ENCODE measurements at places on chromosomes 4 and X.

- DNase-seq: no peak
Measured at GRCh38 chr4:89949782-89950387, 55.2 kb downstream of the MMRN1 start.

GRCh38 chrX:129145385-129145784, 377.9 kb downstream of the SMARCA1 start:
- DNase-seq: no peak

- DNase-seq: no peak
Measured at GRCh38 chrX:55489314-55490009, at the start of gene USP51. USP51 (minus strand) TSS chrX:55489848; CDS start chrX:55488939, 909 bp downstream.

DNA sequence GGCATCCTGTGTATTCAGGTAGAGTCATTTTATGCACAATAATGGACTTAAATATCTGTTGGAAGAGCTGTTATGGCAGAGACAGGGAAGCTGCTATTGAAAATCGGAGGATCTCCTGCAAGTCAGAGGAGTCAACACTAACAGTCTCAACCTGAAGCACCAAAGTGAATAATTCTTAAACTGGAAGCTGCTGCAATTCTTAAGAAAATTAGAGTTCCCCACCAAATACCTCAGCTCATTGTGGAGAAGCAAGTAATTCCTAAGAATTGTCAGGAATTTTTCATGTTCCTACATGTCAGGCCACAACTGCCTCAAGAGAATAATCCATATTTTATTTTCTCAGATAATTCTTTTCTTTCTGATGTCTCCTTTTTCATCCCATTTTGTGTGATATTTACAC, 892.6 kb upstream of the LCORL start:
- DNase-seq: no peak

DNA sequence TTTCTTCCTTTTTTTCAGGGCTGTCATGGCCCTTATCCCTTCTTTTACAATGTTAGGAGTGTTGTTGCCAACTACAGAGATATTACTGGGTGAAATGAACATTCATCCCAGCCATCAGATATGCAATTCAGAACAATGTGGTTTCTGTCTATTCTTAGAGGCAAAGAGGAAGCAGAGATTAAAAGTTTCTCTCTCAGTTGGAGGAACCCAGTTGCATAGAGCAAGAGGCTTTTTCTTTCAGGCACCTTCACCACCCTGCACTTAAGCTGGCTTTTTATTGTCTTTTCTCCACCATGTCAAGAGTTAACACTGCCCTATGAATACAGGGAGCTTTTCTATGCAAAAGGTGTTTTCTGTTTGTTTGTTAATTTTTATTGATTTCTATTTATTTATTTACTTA, 1559.6 kb upstream of the IGFBP7 start:
- DNase-seq: no peak

DNA sequence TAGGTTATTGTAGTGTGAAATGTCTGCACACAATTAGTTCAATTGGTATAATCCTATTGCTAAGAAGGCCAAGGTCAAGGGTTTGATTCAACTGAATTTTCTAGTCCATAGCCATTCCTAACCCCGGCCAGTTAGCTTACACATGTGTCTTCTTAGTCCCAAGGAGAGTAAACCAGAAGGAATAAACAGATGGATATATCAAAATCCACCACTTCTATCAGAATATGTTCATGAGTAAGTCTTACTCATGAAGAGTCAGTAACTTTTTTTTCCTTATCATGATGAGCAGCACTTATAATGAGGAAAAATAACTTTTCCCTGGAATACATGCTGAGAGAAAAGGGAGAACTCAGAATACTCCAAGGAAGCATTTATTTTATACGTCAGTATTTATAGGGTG, 9.5 kb downstream of the HHIP start:
- DNase-seq: no peak

GRCh38 chr4:97752599-97752998, 390.7 kb downstream of the STPG2 start:
- DNase-seq: no peak

DNA sequence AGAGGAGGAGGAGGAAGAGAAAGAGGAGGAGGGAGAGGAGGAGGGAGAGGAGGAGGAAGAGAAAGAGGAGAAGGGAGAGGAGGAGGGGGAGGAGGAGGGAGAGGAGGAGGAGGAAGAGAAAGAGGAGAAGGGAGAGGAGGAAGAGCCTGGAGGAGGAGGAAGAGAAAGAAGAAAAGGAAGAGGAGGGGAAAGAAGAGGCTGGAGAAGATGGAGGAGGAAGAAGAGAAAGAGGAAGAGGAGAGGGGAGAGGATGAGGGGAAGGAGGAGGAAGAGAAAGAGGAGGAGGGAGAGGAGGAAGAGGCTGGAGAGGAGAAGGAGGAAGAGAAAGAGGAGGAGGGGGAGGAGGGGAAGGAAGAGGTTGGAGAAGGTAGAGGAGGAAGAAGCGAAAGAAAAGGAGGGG, 46.0 kb upstream of the SHOX start:
- no peak for DNase-seq

- DNase-seq: no peak
Measured at GRCh38 chr4:13590766-13591165, 36.8 kb downstream of the BOD1L1 start.

GRCh38 chr4:110977554-110977953, 354.7 kb upstream of the PITX2 start:
- DNase-seq: no peak

- no peak for DNase-seq
Measured at GRCh38 chr4:127631420-127631819, 1.3 kb upstream of the INTU start.

GRCh38 chr4:70688795-70689231, 481 bp downstream of the UTP3 start:
- no peak for DNase-seq

DNA sequence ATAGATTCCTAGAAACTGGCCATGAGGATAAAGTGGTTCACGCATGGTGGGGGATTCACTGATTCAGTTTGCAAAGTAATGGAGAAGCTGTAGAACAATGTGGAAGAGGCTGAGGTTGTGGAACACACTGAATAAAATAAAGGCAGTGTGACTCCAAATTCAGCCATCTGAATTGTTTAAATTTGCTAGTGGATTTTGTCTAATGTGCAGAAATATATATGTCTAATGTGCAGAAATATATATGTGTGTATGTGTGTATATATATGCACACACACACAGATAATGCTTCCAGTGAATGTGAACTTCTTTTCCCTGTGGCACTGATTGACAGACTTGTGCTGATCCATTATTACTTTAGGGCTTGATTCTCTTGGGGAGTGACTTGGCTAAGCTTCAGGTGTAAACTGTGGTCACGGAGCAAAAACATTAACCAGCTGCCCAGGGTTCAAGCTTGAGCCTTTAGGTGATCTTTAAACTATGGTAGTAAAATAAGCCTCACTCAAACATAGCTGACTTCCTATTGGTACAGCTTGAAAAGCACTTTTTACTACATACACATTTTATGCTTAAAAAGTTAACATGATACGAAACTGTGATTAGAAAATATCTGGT, 3.5 kb downstream of the STBD1 start:
- no peak for DNase-seq

DNA sequence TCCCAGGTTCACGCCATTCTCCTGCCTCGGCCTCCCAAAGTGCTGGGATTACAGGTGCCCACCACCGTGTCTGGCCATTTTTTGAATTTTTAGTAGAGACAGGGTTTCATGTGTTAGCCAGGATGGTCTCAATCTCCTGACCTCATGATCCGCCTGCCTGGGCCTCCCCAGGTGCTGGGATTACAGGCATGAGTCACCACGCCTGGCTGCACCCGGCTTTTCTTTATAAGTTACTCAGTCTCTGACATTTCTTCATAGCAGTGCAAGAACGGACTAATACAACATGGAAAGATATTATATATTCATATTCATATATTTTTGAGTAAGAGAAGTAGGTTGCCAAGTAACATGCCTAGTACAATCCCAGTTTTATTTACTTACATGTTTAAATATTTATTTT, 22.9 kb downstream of the SHROOM3 start:
- no peak for DNase-seq

- DNase-seq: no peak
Measured at GRCh38 chrX:84118315-84118714, 69.7 kb downstream of the RPS6KA6 start.

- DNase-seq: no peak
Measured at GRCh38 chr4:128658214-128658631, 151.3 kb upstream of the JADE1 start.

- DNase-seq: no peak
Measured at GRCh38 chr4:76178296-76178695, 30.1 kb upstream of the NUP54 start.

GRCh38 chrX:1610166-1610565, 4.7 kb upstream of the ASMT start:
- DNase-seq: no peak

DNA sequence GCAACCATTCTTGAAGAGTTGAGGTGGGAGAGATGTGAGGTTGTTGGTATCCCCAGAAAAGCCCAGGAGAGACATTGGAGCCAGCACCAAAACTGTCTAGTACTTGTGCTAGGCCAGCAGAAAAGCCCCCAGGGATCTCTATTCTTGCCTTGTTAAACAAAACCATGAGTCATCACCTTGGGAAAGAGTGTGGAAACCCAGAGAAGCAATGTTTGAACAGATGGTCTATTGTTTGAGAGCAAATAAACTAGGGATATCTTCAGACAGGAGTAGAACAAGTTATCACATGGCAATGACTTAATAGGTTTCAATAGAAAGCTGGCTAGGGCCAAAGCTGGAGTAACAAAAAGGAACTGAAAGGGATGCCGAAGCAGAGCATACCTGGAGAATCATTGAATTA, 195.7 kb upstream of the CASK start:
- no peak for DNase-seq

- DNase-seq: no peak
Measured at GRCh38 chrX:41906515-41907187, 16.7 kb downstream of the CASK start.

DNA sequence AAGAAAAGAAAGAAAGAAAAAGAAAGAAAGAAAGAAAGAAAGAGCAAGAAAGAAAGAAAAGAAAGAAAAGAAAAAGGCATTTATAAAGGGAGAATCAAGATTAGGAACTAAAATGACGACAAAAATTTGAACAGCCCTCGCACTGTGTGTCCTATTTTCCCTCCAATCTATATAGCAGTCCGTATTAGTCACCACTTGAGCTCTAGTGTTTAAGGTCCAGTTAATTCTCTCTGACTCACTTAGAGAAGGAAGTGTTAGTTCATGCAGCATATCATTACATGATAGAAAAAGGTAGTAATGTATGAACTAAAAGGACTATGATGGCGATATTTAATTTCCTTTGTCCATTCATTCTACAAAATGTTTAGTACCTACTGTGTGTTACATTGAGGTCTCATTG, 122.7 kb downstream of the CBLL2 start:
- DNase-seq: no peak

DNA sequence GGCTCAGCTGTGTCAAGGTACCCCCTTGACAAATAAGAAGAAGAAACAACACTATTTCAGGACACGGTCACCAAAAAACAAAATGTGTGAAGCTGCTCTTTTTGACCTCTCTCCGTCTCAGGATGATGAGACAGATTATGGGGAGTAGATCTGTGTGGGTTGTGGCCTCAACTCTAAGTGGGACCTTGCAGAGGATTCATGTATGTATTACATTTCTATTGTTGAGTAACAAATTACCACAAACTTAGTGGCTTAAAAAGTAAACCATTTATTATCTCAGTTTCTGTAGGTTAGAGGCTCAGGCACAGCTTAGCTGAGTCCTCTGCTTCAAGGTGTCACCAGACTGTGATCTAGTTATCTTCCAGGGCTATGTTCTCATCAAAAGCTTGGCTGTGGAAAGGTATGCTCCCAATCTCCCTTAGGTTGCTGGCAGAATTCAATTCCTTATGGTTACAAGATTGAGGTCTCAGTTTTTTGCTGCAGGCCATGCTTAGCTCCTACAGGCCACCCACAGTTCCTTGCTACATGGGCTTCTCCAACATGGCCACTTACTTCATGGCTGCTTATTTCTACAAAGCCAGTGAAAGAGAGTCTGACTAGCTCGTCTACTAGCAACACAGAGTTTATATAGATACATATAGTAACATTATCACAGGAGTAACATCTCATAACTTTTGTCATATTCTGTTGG, 28.1 kb downstream of the DGKK start:
- DNase-seq: no peak

- DNase-seq: no peak
Measured at GRCh38 chr4:8727131-8727530, 134.6 kb downstream of the CPZ start.

DNA sequence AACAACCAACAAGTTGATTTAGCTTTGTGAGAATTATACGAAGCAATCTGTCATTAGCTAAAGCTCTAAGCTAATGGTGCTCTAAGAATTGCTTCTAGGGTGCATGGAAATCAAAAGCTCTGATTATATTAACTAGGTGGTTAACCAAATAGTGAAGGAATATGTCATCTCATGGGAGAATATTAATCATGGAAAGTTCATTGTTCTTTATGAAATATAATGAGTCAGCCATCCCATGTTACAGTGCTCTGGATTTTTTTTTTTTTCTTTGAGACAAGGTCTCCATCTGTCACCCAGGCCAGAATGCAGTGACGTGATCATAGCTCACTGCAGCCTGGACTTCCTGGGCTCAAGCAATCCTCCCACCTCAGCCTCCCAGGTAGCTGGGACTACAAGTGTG, 10.5 kb downstream of the DCAF8L2 start:
- DNase-seq: no peak

- DNase-seq: no peak
Measured at GRCh38 chrX:7086384-7086783, 61.1 kb upstream of the STS start.

DNA sequence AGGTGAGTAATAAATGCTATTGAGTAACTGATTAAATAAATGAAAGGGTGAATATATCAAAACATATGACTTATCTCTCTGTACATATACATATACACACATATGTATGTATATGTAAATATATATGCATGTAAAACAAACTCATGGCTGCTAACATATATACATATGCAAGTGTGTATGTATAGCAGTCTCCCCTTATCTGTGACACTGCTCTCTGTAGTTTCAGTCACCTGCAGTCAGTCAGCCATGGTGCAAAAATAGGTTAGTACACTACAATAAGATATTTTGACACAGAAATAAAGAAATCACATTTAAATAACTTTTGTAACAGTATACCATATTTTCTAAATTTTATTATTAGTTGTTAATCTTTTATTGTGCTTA, 467.4 kb downstream of the EPHA5 start:
- no peak for DNase-seq

DNA sequence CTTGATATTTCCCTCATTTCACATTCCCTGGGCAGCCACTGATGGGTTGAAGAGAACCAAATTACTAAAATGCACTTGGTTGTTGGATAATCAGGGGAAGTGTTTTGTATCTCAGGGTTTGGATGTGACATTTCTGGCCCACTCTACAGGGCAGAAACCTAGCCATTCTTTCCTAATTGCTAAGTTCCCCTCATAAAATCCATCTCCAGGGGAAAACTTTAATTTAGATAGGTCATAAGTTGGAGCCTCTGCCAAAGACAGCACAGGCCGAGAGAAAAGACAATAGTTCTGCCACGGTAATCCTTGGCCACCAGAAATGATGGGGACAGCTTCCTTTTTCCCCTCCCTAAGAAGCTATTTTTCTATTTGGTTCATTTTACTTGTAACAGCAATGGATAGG, 192.7 kb upstream of the C1QTNF7 start:
- no peak for DNase-seq
